ENCODE measurements at places on chromosomes 11 and 22.

GRCh38 chr22:48647606-48648515 is 1179.8 kb downstream of the BRD1 start:
- DNase-seq: no peak

- no peak for DNase-seq
These were observed 558.3 kb downstream of the JRKL start for GRCh38 chr11:96948066-96948465.

GRCh38 chr22:24049211-24049610 is 38.1 kb downstream of the CABIN1 start:
- no peak for DNase-seq

GRCh38 chr11:134562941-134563471 is 151.0 kb upstream of the B3GAT1 start:
- no peak for DNase-seq

Measured in stimulated activated CD8-positive, alpha-beta memory T cell treated with anti-CD3 and anti-CD28 coated beads, Interleukin-12 subunit alpha, Interleukin-12 subunit beta, amount 100 ng/mL, for 1 hour (primary cell).